Fibroblast of upper back skin (primary cell): ENCODE measurements at places on chromosomes 16 and 17.
A peak's percentile ranks its signal among the peaks of the same experiment; 100 is the strongest.

DNA sequence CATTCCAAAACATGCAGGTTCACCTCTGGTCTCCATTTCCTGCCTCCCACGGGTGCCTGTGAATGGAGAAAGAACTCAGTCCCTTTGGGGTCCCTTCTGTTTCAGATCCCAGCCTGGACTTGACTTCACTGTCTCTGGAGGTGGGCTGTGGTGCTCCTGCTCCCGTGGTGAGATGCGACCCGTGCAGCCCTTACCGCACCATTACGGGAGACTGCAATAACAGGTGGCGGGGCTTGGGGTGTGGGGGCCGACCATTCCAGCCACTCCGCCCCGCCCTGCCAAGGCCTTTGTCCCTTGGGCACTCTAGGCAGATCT lies 10.5 kb downstream of the LPO start:
- no peak for DNase-seq

GRCh38 chr16:56909527-56909979 lies 22.4 kb upstream of the HERPUD1 start:
- peak; percentile 35 for DNase-seq

- DNase-seq = peak; percentile 42
These were observed 8.6 kb downstream of the ARHGAP17 start for GRCh38 chr16:25006504-25007056.

- DNase-seq = no peak
These were observed 18.0 kb upstream of the KCNJ18 start for GRCh38 chr17:21674242-21674731.

GRCh38 chr17:32264140-32264799 lies 1.4 kb upstream of the RHBDL3 start:
- DNase-seq = no peak

- DNase-seq = no peak
These were observed 4.2 kb downstream of the SNN start for GRCh38 chr16:11672206-11673090.

DNA sequence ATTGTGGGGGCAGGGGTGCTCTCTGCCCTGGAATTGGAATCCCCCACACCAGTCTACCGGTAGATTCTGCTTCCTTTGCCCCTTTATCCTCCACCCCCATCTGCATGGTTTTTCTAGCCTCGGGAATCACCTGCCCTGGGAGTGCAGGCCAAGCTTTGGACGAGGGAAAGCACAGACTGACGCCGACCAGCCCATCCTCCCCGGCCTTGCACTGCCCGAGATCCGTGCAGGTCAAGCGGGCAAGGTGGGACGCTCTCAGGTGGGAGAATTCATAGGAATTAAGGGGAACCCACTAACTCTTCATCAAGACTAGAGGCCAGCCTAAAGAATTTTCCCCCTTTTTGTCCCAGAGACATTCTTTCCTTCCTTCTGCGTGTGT lies 9.9 kb upstream of the HOXB13 start:
- no peak for DNase-seq

- DNase-seq = no peak
These were observed 454.1 kb downstream of the SOX9 start for GRCh38 chr17:72574675-72575510.

DNA sequence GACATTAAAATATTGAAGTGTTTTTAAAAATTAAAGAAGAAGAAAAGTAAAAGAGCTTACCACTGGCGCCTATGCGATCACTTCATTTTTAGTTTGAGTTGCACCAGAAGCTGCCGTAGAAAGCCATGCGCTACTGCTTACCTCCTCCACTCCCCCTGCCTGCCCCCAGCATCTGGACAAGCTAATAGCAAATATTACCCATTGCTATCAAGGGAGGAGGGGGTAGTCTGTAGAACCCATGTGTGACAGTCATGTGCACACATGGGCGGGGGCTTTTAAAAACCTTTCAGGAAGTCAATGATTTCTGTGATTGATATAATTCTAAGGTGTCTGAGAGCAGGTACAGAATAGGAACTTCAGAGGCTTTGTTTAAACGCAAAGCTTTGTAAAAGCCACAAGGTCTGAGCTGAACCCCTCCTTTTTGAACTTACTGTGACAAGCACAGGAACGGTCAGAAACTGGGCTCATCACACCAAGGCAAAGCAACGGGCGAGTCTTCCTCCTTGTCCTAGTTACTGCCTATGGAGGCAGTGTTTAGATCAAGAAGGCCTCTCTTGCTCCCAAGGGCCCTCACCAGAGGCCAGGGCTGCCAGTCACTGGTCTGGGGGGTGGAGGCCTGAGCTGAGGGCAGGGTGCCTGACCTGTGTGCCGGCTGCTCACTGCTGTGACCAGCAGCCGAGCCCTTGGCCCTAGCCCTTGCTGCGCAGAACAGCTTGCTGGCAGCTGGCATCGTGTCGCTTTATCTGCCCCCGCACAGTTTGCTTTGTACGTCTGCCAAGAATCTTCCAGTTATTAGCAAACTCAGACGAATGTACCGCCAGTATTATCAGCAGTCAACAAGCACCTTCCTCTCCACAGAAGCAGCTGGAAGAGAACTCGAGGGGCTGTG lies 15.0 kb downstream of the GINS2 start:
- DNase-seq = no peak

- DNase-seq = peak; percentile 23
These were observed 2.8 kb downstream of the IRX5 start for GRCh38 chr16:54933281-54934011.

DNA sequence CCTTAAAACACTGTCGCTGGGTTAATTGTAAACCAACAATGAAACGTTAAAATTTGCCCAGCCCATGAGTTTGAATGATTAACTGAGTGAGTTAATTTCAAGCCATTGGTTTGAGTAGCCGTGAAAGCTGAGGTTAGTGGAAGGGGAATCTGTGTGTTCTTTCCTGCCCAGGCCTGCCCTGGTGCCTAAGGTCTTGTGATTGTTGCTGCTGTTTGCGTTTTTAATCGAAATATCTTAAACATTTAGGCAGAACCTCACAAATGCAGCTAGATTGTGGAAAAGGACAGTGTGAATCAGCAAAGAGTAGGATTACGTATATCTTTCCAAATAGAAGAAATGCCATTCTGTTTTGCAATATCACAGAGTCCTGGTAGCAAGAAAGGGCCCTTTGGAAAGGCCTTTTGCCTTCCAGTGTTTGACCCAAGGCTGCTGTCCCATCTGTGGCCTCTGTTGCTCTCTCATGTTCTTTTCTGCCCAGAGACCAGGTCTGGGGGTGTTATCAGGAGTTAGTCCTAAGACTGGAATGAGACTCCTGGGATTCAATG lies 113.8 kb downstream of the MSI2 start:
- DNase-seq = peak; percentile 60

DNA sequence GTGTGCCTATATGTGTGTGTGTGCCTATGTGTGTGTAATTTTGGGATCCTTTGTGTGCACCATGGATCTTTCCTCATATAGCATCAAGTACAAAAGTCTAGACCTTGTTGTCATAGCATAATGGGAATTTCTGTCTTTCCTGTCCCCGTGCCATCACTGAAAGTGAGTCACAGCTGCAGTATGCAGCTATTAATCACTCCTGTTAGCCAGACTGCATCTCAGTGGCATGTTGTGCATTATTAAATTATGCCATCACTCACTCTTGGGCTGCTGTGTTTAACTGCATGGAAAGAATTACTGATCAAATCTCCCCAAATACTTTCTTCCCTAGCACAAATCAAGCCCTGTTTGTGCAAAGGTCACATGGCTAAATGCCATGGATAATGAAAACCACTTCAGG lies 92.4 kb downstream of the CBLN1 start:
- no peak for DNase-seq

GRCh38 chr17:82399601-82400101 lies 18.5 kb upstream of the HEXD start:
- no peak for DNase-seq
